ENCODE measurements at places on chromosomes 1 and 21. TPM values are rescaled to one million over a fixed set of nuclear protein-coding genes. Genes with fewer than 3 reads are reported as not detected.

Gene USH2A
- polyA plus RNA-seq = 0.20 TPM

Gene GPR3
- 0.40 TPM for polyA plus RNA-seq

Gene SYT11
- polyA plus RNA-seq = 2.8 TPM

GRCh38 chr1:94335447-94335846 lies 82.7 kb upstream of the ABCD3 start:
- no peak for DNase-seq

DNA sequence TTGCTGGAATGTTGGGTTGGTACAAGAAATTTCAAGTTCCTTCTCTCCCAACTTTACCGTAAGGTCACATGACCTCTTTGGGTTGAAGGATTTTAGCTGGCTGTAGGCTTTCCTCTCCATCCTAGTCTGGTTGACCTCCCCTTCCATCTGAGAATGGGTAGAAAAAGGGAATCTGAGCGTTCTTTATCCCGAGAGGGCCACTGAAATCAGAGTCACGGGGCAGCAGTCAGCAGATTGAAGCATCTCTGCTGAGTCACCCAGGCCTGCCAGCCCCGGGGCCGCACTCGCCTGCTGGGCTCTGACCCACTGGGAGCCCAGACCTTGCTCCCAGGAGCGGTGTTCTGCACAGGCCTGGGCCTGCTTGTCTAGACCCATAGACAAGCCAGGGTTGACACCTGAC lies 31.0 kb downstream of the TMCC2 start:
- peak; percentile 90 for DNase-seq

DNA sequence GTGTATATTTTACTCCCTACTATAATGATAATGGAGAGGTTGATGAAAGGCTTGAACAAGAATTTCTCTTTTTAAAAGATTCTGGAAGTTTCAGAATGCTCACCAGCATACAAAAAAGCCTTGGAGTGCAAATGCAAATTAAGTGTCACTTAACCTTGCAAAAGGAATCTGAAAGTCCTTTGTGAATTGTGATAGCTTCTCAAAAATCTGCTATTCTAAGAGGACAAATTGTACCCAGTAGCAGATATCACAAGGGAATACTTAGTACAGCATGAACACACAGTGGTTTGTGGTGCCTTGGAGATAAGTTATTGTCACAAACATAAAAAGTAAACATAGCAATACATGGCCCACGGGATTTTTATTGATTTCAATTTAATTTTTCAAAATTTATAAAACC lies 1208.3 kb upstream of the B3GALT2 start:
- DNase-seq = no peak

GRCh38 chr21:34845521-34846451 lies 177.0 kb downstream of the CLIC6 start:
- DNase-seq = no peak

DNA sequence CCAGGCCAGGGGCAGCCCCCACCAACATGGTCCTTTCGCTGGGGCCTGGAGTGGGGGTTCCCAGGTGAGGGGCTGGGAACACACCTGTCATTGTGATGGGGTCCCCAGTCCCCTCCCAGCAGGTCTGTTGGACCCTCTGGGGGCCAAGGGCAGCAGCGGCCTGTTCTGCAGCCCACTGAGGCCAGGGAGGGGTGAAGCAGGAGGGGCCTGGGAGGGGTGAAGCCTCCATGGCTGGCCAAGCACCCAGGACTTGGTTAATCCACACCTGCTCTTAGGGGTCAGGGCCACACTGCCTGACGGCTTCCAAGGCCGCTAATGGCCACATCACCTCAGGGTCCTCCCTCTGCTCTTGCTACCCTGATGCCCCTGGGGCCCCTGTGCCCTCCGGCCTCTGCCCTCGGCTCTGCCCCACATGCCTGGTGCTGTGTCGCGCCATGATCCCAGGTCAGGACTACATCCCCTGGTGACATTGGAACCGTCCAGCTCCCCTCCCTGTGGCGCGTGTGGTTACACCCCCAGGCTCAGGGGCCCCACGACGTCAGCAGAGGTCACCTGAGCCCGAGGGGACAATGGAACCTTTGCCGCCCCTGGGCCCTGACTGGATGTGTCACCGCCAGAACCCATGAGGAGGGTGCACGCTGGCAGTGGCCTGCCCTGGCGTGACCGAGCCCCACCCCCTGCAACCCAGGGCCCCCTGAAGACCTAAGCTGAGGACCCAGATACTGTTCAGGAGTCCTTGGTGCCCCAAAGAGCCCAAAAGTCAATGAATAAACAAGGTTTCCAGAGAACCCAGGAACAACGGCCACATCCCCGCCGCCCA lies 7.0 kb downstream of the TNFRSF18 start:
- no peak for DNase-seq

- DNase-seq = no peak
Observed at GRCh38 chr1:233268389-233269022, 27.0 kb downstream of the PCNX2 start.

All from adrenal gland (tissue), 19 donors.